Epithelial cell of prostate (primary cell): ENCODE measurements at places on chromosomes 5 and 9.
A peak's percentile ranks its signal among the peaks of the same experiment; 100 is the strongest.

- peak; percentile 46 for DNase-seq
Observed at GRCh38 chr5:1568201-1568979, 44.6 kb upstream of the LPCAT1 start.

GRCh38 chr9:37965116-37965515 is 61.2 kb upstream of the SLC25A51 start:
- DNase-seq: no peak

GRCh38 chr5:135217669-135218485 is 181.2 kb downstream of the MACROH2A1 start:
- DNase-seq: no peak

DNA sequence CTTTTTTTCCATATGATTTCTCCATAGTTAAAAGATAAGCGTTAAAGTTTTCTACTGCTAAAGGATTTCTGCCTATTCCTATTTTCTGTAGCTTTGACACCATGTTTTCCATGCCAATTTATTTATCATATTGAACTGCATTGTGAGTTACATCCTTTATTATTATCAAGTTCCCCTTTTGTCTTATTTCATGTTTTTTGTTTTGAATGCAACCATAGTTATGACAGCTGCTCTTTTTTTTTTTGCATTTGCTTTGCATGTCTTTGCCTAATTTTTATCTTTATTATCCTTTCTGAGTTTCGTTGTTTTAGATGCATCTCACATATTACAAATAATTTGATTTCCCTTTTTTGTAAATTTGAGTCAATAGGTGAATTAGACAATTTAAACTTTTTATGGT is 161.5 kb downstream of the DEPDC1B start:
- no peak for DNase-seq

DNA sequence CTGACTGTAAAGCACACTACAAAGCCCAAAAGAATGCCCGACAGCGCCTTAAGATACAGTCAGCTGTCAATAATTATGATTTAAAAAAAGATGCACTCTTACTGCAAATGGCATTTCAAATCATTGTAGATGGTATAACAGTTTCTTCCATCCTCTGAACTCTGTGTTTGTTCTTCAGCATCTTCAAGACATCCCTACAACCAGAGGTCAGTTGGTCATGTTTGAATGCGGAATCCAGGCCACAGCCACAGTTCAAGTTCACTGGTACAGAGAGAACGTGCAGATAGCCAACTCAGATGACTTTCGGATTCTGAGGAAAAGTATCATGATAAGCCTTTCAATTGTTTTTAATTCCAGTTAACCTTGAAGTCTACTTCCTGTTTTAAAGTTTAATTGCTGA is 8.7 kb upstream of the MYOT start:
- DNase-seq: no peak

- DNase-seq: peak; percentile 53
Observed at GRCh38 chr5:143241892-143242291, 161.6 kb downstream of the NR3C1 start.

DNA sequence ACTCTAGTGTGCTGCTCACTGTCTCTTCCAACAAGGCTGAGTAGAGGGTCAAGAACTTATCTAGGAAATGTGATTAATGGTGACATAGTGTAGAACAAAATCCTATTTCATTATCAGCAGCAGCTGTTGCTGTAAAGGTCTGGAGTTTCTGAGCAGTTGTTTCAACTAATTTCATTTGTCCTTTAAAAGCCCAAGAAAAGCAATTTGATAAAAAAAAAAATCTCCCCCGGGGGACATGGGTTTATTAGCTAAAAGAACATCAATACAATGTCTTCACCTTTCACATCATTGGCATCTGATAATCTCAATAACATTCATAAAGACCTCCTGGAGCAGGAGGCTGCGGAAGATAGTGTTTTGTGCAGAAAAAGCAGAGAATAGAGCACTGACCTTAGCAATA is 468.1 kb downstream of the KCTD16 start:
- DNase-seq: no peak

DNA sequence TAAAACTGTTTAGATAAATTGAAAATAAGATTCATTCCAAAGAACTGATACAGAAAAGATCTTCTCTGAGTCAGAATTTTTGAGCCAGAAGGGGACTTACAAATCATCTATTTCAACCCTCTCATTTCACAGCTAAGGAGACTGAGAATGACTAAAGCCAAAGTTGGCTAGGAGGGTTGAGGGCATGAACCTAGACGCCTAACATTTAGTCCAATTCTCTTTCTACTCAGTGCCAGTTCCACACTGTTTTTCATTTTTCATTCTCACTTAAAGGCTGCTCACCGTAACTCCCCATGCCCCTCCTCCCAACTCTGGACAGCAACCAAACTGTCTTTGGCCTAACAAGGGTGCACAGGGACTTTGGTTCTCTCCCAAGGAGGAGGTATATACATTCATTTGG is 364.0 kb downstream of the NDUFS4 start:
- DNase-seq: no peak

- DNase-seq: no peak
Observed at GRCh38 chr5:124180875-124181461, 565.5 kb downstream of the ZNF608 start.

DNA sequence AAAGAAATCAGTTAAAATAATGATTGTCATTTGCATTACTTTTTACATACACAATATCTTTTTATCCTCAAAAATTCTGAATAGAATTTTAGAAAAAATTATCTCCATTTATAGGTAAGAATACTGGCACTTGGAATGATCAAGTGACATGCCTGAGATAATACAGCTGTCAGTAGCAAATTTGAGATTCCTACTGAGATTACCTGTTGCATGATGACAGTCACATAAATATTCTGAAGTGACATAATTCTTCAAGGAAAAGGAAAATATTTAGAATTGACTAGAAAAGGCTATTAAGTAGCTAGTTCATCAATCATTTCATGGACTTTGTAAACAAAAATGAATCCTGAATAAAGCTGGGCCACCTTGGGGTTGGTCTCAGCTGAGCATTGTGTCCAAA is 15.2 kb upstream of the ENC1 start:
- DNase-seq: no peak

- DNase-seq: peak; percentile 44
Observed at GRCh38 chr5:73519531-73520283, 21.5 kb downstream of the BTF3 start.

DNA sequence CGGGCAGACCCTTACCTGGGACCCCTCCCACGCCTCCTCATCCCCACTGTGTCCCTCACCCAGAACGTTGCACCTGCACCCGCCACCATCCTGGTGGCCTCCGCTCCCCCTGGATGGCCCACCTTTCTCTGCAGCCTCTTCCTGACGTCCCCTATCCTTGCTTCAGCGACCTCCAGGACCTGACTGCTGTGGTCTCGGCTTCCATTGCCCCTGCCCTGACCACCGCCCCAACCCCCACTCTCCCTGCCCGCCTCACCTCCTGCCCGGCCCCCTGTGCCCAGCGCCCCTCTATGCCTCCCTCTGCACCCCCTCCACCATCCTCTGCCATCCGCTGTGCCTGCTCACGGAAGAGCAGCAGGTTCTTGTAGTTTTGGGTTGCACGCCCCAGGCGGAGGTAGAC is 2.2 kb downstream of the LCN10 start:
- no peak for DNase-seq

DNA sequence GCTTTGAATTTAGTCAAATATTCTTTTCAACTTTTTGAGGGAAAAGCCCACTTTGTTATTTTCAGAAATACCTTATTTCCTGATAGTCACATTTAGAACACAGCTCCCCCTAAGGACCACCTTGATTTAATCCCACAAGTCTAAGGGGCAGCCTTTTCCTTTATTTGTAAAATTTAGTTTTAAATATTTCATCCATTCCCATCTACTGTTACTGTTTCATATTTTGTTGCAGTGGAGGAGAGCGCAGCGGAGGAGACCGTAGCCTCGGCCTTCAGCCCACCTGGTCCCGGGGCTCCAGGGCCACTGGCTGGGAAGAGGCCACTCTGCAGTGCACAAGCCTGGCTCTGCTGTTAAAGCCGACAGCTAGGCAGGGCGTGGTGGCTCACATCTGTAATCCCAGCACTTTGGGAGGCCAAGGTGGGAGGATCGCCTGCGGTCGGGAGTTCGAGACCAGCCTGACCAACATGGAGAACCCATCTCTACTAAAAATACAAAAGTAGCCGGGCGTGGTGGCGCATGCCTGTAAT is 19.6 kb downstream of the LPCAT1 start:
- no peak for DNase-seq

DNA sequence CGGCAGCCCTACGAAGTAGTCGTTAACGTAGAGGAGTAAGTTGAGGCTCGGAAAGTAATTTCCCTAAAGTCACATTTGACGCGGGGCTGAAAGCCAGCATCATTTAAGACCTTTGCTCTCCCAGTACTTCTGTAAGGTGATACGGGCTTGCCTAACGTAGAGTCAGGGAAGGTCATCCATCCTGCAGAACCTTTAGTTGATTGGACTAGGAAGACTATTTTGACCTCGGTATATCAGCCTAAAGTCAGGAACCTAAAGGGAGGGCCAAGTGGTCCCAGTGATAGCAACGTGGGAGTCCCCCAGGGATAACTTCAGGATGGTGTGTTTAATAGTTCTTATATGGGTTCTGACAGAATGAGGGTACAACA is 657 bp downstream of the NUP214 start:
- no peak for DNase-seq

DNA sequence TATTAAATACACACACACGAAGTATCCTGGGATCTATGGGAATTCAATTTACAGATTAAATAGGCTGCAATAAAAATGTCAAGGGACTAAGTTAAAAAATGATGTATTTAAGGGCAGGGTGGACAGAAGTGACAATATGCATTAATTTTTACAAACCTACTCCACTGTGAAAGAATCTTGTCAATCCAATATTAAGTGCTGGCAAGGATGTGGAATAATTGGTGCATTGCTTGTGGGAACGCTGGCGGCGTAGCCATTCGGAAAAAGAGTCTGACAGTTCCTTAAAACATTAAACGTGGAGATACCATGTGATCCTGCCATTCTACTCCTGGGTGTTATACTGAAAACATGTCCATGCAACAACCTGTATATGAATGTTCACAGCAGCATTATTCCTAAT is 4.2 kb downstream of the CDC14B start:
- DNase-seq: no peak

DNA sequence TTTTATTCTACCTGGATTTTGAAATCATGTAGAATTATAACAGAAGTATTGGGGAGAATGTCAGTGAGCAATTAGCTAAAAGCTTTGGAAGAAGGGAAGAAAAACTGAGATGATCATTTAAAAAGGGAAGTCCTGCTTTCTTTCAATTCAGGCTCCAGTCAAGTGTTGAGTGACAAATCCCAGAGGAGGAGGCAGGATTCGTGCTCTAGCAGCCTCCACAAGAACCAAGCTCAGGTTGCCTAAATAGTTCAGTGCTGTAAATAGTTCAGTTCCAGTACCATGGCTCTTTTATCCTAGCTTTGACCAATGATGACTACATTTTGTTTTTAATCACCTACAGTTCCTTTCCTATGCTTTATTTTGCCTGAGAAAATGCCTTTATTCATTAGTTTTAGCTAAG is 204.9 kb upstream of the NREP start:
- no peak for DNase-seq

DNA sequence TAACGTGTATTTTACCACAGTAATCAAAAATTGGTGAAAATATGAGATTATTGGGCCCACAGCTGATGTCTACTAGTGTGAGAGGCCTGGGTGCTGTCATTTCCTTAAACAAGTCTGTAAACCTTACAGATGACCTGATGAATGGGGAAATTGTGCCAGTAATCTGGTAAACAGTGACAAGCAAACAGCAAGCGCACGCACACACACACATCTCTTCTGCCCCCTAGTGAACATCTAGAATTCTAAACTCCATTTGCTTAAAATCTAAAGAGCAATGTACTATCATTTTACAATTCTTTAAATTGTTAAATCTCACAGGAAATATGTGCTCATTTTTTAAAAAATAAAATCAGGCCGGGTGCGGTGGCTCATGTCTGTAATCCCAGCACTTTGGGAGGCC is 7.5 kb upstream of the RAPGEF1 start:
- DNase-seq: peak; percentile 40

- no peak for DNase-seq
Observed at GRCh38 chr9:106970219-106970975, 107.4 kb downstream of the ZNF462 start.

- no peak for DNase-seq
Observed at GRCh38 chr5:78667461-78668103, 19.0 kb upstream of the LHFPL2 start.

DNA sequence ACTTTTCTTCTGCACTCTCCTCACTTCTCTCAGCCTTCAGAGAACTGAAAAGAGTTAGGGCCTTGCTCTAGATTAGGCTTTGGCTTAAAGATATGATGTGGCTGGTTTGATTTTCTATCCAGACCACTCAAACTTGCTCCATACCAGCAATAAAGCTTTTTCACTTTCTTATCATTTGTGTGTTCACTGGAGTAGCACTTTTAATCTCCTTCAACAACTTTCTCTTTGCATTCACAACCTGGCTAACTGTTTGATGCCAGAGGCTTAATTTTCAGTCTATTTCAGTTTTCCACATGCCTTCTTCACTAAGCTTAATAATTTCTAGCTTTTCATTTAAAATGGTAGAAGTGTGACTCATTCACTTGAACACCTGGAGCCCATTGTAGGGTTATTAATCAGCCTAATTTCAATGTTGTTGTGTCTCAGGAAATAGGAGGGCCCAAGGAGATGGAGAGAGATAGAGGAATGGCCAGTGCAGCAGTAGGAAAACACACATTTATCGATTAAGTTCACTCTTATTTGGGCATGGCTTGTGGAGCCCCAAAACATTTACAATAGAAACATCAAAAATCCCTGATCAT is 5.9 kb downstream of the ATPSCKMT start:
- no peak for DNase-seq

GRCh38 chr5:149206524-149207141 is 65.0 kb upstream of the AFAP1L1 start:
- DNase-seq: peak; percentile 26

GRCh38 chr9:126953041-126953809 is 38.6 kb downstream of the RALGPS1 start:
- no peak for DNase-seq

DNA sequence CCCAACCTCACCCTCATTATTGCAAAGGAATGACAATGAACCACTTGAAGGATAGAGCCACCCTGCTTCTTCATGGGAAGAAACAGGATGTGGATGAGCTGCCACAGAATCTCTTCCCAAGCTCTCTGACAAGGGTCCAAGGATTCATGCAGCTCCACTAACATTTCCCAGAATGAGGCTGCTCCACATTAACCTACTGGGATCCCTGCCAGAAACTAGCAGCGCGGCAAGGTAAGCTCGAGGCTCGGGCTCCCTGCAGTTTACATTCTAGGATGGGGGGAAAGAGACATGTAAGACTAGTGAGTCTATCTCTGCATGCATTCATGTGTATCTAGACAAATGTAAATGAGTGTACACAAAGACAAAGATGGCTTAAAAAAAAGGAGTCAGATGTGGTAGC is 12.1 kb downstream of the DCAF12 start:
- DNase-seq: no peak

- DNase-seq: no peak
Observed at GRCh38 chr9:124216474-124217176, 41.1 kb upstream of the NEK6 start.
